ENCODE measurements at places on chromosomes 2 and 18.

DNA sequence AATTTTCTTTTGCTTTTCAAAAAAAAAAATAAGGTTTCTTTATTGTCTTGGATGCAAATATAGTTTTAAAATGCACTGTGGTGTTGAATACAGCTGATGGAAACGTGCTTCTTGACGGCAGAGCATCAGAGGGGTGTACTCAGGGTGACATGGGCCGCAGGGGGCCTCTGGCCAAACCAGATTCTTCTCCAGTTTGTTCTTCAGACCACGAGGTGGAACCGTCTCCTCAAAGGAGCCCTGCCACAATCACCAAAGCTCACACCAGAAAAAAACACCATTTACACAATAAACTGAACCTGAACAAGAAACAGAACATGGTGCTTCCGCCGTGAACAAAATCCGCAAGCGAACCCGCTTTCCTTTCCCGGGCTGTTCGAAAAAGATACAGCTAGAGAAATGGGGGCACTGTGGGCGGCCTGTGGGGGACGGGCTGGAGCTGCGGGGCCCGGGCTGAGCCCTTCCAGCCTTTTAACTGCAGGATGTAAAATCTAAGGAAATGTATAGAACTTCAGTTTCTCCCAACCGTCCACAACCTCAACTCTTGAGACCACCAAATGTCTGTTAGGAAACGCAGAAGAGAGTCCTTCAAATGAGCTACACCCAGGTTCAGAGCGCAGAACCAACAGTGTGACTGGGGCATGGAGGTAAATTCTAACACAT, 34.5 kb downstream of the PSMG2 start:
- DNase-seq = no peak

DNA sequence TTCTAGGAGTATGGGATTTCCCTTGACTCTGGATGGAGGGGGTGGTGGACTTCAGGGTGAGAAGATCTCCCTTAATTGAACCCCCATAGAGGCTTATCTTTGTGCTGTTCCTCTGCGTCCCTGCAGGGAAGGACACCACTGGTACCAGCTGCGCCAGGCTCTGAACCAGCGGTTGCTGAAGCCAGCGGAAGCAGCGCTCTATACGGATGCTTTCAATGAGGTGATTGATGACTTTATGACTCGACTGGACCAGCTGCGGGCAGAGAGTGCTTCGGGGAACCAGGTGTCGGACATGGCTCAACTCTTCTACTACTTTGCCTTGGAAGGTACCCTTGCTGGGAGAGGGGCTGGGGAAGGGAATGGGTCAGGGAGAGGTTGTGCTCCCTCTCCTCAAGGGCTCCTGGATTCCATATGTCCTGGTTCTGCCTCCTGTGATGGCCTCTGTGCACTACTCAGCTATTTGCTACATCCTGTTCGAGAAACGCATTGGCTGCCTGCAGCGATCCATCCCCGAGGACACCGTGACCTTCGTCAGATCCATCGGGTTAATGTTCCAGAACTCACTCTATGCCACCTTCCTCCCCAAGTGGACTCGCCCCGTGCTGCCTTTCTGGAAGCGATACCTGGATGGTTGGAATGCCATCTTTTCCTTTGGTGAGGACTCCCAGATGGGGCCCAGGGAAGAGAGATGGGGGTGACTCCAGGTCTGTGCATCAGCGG, 19.3 kb downstream of the PRKAG3 start:
- DNase-seq = no peak

DNA sequence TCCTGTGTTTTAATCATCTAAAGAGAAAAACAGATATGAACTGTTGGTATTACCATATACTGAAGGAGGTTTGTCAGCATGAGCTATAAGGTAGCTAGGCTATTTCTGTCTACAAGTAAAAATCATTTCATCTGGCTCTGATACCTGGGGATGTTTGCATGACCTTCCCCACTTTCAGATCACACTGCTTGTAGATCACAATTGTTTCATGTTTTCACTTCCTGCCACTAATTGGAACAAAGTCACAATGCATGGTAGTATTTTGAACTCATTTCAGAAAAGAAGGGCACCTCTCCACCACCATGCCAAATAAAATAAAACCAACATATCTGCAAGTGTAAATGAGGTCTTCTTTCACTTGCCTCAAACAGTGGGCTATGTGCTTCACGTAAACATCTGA, 37.8 kb downstream of the NYAP2 start:
- no peak for DNase-seq

GRCh38 chr18:28789502-28789901, 612.6 kb upstream of the CDH2 start:
- no peak for DNase-seq

- no peak for DNase-seq
Observed at GRCh38 chr2:16319551-16320121, 346.0 kb downstream of the CYRIA start.

Measured in suprapubic skin (tissue), 4 donors.